Ovary (tissue), 10 donors: ENCODE measurements at places on chromosomes 7 and 10. TPM values are rescaled to one million over a fixed set of nuclear protein-coding genes. Genes with fewer than 3 reads are reported as not detected.

Gene TMEM229A
- total RNA-seq = not detected

Gene LRRD1
- total RNA-seq = not detected

Gene TLX1
- total RNA-seq = not detected

- DNase-seq = no peak
These were observed 59.6 kb downstream of the BRI3 start for GRCh38 chr7:98341106-98341505.

GRCh38 chr7:35495377-35495776 is 199.6 kb downstream of the HERPUD2 start:
- no peak for DNase-seq

DNA sequence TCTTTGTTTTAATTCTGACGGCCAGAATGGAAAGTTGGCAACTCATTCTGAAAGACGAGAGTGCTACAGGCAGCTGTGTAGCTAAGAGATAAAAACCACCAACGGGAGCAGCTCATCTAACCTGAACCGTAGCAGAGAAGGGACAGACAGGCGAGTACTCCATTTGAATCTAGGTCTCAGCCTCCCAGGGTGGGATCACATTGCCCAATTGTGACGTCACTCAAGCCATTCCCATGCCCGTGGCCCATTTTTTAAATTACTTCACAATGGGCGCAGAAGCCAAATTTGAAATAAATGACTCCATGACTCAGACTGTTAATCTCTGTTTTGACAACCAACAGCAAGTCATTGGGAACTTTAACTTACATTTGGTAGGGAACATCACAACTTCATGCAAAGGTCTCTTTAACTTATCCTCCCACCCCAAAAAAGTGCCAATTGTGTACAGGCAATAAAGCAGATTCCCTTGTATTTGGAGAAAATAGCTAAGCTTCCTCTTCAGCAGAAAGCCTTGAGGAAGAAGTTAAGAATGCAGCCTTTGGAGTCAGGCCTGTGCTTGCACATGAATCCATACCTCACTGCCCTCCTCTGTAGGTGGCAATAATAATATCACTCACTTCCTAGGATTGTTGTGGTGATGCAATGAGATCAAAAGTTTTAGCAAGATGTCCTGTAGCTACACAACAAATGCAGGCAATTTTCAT is 93.2 kb upstream of the KIF5B start:
- DNase-seq = peak; percentile 89

DNA sequence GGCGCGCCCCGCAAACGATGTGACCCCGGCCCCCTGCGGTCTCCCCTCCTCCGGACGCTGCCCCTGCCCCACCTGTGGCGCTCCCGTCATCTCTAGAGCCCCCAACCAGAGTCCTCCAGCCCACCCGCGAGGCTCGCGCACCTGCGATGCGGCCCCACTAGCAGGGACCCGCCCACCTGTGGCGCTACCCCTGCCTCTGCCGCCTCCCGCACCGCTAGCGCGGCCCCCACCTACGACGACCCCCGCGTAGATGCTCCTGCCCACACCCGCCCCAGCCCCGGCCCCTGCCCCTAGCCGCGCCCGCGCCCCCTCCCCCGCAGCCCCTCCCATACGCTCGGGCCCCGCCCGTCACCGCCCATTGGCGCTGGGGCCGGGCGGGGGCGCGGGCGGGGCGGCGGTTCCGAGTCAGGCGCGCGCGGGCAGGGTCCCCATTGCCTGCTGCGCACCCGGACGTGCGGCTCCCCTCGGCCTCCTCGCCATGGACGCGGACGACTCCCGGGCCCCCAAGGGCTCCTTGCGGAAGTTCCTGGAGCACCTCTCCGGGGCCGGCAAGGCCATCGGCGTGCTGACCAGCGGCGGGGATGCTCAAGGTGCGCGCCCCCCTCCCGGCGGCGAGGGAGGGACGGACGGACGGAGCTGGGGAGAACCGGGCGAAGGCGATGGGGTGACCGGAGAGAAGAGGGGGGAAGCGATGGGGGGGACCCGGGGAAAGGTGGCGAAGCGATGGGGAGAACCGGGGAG is at the start of gene PFKP:
Gene PFKP, plus strand, starts transcription at position 431 of the 741 bp plus-strand sequence. Its CDS starts 48 bp downstream, at position 479.
- no peak for DNase-seq
